ENCODE measurements at places on chromosomes 12 and 14. TPM values are rescaled to one million over a fixed set of nuclear protein-coding genes. Genes with fewer than 3 reads are reported as not detected.

The KCNK10 gene
- not detected for total RNA-seq

The CD69 gene
- 8.4 TPM for total RNA-seq

The RFLNA gene
- 2.6 TPM for total RNA-seq

The PLA2G1B gene
- not detected for total RNA-seq

The RDH12 gene
- total RNA-seq: 0.52 TPM
